Stimulated activated memory B cell treated with anti-CD40 and anti-IgM and Interleukin-4, amounts not matched to agents 10 μg/mL and 1 μg/mL and 100 μg/mL, for 72 hours (primary cell): ENCODE measurements at places on chromosomes 7 and 10.

- no peak for ATAC-seq
Observed at GRCh38 chr7:66517212-66517909, 111.3 kb upstream of the KCTD7 start.

- no peak for ATAC-seq
Observed at GRCh38 chr10:132389433-132390169, 7.4 kb upstream of the PWWP2B start.

- ATAC-seq = no peak
Observed at GRCh38 chr10:45532480-45532879, 140.1 kb downstream of the ZFAND4 start.

DNA sequence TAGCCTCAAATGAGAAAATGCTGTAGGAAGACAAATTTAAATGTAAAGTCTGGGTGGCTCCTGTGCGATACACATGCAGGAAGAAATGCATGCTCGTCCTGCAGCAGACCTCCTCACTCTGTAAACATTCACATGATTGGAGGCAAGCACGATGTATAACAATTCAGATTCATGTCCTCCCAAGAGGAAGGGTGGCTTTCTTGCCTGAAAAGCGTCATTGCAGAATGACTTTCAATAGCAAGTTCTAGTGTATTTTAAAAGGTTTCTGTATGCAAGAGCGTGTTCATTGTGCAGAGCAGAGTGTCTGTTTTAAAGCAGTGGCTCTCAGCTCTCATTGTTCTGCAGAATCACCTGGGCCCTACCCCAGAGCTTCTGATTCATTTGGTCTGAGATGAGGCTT, 170.3 kb upstream of the CELF2 start:
- no peak for ATAC-seq

GRCh38 chr10:15571575-15571974, 148.1 kb downstream of the ITGA8 start:
- no peak for ATAC-seq

DNA sequence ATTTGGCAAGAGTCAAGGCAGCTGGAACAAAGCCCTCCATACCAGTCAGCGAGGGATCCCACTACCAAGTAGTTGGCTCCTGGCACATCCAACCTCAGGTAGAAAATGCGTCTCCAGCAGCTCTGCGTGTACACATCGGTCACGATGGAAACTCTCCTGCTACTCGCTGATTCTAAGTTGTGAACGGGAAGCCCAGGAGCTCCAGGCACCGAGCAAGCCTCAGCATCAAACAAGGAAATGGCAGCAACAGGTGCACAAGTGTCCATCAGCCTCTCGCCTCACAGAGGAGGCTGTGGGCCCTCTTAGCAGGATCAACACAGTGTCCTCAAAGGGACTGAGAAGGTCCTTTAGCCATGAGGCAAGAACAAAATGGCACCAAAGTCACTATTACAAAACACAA, 127.0 kb downstream of the TCERG1L start:
- ATAC-seq = no peak

- ATAC-seq = peak; percentile 60
Observed at GRCh38 chr10:114499116-114499515, 94.8 kb upstream of the AFAP1L2 start.

DNA sequence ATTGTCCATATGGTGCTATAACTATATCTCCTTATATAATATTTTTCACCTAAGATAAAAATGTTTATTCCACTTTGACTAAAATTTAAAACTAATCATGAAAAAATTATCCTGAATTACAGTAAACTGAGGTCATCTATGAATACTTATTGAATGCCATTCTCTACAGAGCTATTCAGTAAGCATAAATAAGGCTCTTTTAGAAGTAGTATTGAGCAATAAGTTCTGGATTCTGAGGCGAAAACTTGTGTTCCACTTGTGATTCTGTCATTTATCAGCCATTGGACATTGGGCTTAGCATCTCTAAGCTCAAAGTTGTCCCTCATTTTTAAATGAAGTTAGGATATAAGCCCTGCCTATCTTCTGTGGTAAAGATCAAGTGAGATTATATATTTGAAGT, 130.8 kb downstream of the WNT2 start:
- no peak for ATAC-seq

DNA sequence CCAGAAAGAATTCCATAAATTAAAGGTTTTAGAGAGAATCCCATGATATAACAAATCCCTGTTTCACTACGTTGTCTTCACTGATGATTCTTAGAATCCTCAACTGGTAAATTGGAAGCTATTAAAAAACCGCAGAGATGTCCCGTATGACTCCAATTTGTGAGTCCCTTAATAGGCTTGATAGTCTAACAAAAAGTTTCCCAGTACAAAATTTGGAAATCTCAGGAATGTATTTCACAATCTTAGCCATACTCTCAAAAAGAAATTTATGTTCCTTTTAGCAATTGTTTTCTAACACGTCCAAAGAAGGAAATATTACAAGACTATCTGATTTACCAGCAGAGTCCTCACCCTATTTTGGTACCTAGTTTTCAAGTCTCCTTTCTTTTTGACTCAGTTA, 2.5 kb downstream of the TES start:
- ATAC-seq = no peak

- no peak for ATAC-seq
Observed at GRCh38 chr10:102612964-102613275, 31.4 kb upstream of the TRIM8 start.

GRCh38 chr10:32943395-32943794, 14.6 kb downstream of the ITGB1 start:
- ATAC-seq = peak; percentile 69

DNA sequence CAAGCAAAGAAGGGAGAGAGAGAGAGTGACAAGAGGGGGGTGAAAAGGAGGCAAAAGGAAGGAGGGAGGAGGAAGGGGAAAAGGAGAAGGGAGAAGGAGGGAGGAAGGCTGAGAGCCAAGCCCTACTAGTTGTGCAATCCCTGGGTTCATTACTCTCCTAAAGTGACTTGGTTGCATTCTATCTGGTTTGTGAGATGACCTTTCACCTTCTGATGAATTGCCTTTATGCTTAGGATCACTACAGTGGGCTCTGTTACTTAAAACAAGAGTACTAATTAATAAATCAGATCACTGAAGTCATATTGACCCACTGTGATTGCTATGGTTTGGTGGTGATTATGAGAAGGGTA, 144.9 kb downstream of the KIF20B start:
- no peak for ATAC-seq

DNA sequence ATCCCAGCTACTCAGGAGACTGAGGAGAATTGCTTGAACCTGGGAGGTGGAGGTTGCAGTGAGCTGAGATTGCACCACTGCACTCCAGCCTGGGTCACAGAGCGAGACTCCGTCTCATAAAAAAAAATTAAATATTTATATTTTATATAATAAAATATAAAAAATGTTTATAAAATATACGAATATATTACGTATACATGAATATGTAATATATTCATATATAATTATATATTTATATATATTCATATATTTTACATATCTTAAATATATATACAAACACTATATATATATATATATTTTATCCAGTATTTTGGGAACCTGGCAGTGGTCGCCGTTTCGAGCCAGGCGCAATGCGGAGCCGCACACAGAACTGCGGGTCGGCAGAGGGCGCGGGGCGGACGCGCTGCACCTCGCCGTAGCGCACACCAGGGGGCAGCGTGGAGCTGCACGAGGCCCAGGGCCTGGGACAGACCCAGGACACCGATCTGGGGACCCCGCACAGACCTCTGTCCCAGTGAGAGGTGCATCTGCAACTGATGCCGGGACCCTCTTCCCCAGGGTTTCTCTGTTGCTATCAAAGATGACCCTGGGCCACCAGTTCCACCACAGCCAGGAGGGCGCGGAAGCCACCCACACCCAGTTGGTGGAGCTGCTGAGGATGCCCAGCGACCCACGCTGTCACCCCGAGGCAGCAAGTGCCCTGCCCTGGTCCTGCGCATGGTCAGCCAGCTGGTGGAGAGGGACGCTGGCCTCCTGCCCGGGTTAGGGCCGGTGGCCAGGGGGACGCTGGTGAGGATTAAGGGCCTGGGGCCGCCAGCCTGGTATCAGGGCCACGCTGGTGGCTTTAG, 22.7 kb downstream of the AP5Z1 start:
- peak; percentile 75 for ATAC-seq

- peak; percentile 61 for ATAC-seq
Observed at GRCh38 chr7:142796501-142797390, 26.0 kb downstream of the PRSS2 start.

- no peak for ATAC-seq
Observed at GRCh38 chr10:21464134-21464533, 61.3 kb downstream of the SKIDA1 start.

DNA sequence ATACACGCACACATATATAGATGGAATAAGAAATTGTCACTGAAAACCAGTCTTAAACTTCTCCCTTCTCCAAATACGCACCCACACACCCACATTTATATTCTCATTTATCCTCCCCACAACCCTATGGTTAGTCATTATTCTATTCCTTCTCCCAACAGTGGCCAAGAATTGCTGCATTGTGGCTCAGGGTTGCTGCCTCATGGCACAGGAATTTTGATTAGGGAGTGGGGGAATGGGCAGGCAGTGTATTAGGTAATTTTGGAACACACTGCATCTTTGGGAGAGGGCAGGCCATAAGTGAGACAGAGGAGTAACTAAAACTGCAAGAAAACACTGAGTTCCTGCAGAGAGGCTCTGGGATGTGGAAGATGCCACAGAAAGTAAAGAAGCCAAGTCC, 35.7 kb downstream of the NAPEPLD start:
- ATAC-seq = no peak

DNA sequence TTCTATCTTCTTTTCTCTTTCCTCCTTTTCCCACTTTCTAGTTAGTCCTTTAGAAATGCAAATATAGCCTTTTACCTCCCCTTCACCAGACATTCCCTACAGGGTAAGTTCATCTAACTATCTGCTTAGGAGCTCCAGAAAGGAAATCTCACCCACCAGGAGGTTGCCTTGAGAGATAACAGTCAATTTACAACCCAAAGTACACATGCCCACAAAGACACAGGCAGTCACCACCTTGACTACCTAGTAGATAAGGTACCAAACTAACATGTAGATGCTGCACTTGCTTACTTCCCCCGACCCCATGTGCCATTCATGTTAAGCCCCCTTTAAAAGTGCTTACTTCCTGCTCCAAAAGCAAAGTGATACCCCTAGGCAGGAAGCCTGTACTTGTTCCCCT, 12.8 kb upstream of the CREB3L2 start:
- no peak for ATAC-seq

- ATAC-seq = no peak
Observed at GRCh38 chr7:42733040-42733439, 178.8 kb downstream of the C7orf25 start.

GRCh38 chr7:154841731-154842331, 161.1 kb downstream of the PAXIP1 start:
- no peak for ATAC-seq

GRCh38 chr7:25671111-25671510, 442.8 kb upstream of the NPVF start:
- no peak for ATAC-seq

DNA sequence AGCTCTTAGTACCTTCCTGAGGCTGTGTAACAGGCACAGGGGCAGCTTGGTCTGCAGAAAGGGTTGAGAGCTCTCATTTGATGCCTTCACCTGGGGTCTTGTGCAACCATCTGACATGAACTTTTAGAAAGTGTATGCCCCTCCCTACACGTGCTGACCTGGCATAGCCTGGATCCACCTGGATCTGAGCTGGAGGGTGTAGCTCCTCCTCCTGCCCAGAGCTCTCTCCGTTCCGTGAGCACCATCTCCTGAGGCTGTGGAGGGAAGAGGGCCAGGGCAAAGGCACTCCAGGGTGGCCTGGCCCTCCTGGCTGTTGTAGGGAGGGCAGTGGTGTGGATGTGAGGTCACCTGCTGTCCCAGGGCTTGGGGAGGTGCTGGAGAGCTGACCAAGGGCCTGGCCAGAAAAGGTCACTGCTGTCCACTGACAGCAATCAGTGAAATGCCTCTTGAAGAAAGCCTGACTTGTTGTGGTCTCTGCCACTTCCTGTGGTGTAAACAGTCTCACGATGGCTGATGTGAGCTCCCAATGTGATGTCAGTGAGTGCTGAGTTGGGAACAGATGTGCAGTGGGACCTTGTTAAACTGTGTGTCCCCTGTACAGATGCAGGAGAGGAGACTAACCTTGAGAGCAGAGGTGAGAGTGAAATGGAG, 23.0 kb downstream of the AMZ1 start:
- ATAC-seq = peak; percentile 40

- no peak for ATAC-seq
Observed at GRCh38 chr7:22482503-22482902, 17.5 kb downstream of the STEAP1B start.
